ENCODE measurements at places on chromosomes 5 and 9.

DNA sequence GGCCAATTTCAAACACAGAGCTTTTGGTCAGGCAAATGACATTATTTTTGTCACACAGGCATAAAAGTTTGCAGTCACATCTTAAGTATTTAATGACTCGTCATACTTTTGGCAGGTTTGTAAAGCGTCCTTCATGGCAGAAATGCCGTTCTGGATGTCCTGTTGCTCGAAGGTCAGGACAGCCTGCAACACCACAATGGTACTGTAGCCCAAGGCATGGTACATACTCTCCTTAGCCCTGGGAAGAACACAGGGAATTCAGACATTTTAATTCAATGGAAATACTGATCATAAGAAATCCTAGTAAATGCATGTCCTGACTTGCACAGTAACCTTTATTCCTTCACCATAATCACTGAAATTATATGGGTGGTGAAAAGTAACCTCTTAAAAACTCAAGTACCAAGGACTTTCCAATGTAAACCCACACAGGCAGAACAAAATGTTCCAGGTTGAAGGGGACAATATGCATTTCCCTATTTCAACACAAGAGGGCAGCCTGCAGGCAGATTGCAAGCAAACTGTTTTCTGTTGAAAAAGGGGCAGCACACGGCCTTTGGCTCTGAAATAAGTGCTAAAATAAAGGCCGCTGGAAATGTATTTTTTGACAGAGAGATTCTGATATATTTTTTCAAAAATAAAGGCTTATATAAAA is 95.7 kb downstream of the TTC39B start:
- peak; percentile 65 for DNase-seq

- DNase-seq, result no peak
Observed at GRCh38 chr5:139638090-139638735, 9.9 kb upstream of the CXXC5 start.

DNA sequence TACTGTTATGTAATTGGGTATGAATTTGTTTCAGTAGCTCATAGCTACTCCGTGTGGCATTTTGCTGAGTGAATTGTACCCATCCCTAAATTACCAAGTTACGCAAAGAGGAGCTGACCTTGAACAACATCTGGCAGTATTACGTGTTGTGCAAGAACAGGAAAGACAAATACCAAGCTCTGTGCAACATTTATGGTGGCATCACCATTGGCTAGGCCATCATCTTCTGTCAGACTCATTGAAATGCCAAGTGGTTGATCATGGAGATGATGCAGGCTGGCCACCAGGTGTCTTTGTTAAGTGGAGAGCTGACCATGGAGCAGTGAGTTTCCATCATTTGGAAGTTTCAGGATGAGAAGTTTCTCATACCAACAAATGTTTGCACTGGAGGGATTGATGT is 15.0 kb downstream of the ZSWIM6 start:
- no peak for DNase-seq

DNA sequence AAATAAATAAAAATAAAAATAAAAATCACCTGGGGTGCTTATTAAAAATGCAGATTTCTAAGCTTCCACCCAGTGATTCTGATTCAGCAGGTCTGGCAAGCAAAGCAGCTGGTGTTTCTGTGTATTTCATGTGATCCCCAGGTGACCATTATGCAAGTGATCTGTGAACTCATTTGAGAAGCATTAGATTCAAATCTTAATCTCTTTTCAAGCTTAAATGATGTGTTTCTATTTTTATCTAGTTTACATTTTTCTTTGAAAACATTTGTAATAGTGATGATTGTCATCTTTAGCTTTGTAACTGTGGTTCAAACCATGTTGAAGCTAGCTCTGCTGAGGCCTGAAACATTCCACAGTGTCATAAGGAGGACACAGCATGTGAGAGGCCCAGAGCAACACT is 804.8 kb upstream of the ZNF608 start:
- no peak for DNase-seq

- no peak for DNase-seq
Observed at GRCh38 chr5:76252437-76252836, 150.6 kb upstream of the IQGAP2 start.

- no peak for DNase-seq
Observed at GRCh38 chr5:180034564-180034963, 37.0 kb downstream of the RNF130 start.

GRCh38 chr5:14166437-14166836 is 23.3 kb downstream of the TRIO start:
- DNase-seq, result no peak

- no peak for DNase-seq
Observed at GRCh38 chr9:131060900-131061630, 35.3 kb upstream of the AIF1L start.

GRCh38 chr5:44942524-44943001 is 133.8 kb downstream of the MRPS30 start:
- DNase-seq, result no peak
